ENCODE measurements at places on chromosomes 4 and X.

DNA sequence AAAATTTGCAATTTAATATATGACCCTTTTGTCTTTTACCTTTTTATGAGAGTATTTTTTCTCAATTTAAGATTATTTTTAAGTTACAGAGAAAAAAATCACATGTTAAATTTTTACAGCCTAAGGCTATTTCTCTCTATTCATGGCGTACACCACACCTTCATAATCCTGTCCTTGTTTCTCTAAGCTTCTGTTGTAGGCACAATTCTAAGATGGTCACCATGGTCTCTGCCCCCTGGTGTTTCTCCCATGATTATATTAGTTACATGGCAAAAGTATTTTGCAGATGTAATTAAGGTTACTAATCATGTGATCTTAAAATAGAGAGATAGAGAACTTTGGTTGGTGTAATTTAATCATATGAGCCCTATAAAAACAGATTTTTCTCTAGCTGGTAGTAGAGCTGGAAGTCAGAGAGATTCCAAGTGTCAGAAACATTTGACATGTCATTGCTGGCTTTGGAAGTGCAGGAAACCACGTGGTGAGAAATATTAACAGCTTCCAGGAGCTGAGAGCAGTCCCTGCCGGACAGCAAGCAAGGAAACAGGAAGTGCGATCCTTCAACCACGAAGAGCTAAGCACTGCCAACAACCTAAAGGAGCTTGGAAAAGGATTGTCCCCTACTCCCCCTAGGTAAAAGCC, 89.8 kb downstream of the EIF4E start:
- no peak for DNase-seq

DNA sequence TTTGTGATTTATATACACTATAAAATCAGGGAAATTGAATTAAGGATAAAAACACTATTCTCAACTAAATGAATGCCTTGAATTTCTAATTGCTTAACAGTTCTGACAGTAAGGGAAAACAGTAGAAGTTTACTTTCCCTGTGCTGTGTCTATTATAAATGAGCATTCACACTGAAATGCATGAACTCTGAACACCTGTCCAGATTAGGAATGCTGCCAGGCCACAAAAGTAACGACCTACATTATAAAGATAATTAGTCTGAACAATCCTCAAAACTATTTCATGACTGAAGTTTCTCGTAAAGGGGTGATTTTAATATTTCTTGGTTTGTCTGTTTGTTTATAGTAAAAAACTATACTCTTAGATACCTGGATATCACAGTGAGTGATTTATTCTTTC, 2.0 kb downstream of the NDST3 start:
- no peak for DNase-seq

DNA sequence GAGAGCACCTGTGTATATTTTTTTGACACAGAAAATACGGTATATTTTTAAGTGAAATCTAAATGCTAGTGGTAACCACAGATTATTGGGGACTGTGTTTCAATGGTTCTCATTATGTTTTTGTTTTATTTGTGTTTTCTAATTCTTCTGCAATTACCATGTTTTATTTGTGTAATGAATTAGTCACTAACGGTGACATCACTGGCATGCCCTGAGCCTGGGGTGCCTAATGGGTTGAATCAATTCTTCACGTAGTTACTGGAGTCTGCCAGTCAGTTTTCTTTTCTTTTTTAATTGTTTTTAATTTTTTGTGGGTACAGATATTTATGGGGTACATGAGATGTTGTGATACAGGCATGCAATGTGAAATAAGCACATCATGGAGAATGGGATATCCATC, 168.8 kb downstream of the RELL1 start:
- DNase-seq = no peak

GRCh38 chrX:112306027-112306426, 223.5 kb upstream of the TRPC5 start:
- DNase-seq = no peak
